NCI-H446 treated with DMSO at 0.1 percent for 48 hours (cell line): ENCODE measurements at places on chromosomes 5 and 9.

- no peak for DNase-seq
These were observed 933 bp upstream of the TGFBR1 start for GRCh38 chr9:99103901-99104458.

GRCh38 chr5:73143716-73144115 lies 23.3 kb downstream of the TMEM171 start:
- DNase-seq = no peak

- DNase-seq = no peak
These were observed 6.8 kb upstream of the FCHSD1 start for GRCh38 chr5:141657937-141658545.

DNA sequence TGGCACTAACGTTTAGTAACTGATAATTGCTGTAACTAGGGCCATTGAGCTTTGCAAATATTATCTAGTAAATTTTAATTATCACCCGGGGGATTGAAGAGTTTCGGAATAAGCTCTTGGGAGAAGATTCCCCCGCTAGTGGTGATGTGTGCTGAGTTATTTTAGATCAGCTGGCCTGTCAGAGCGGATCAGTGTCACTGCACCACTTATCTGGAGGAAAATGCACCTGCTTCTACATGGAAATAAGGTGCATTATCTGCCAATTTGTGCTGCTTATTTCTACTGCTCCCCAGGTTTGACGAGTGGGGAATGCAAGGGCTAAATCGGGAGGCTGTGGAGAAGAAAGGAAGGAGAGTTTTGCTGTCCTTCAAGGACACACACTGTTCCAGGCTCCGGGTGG lies 518.6 kb downstream of the TLE4 start:
- no peak for DNase-seq

- DNase-seq = no peak
These were observed 19.7 kb downstream of the ANXA2R start for GRCh38 chr5:43020399-43020746.

DNA sequence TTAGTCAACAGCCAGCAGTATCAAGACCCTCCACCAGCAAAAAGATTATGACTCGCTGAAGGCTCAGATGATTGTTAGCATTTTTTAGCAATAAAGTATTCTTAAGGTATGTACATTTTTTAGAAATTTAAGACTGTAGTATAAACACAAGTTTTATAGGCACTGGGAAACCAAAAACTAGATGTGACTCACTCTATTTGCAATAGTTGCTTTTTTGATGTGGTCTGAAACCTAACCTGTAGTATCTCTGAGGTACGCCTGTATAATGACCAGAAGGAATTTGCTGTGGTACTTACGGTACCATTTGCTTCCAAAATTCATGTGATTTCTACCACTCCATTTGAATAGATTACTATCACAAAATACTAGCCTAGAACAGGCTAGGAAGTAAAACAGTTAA lies 60.8 kb downstream of the WDR41 start:
- DNase-seq = no peak

GRCh38 chr9:108855529-108855886 lies 278 bp downstream of the ACTL7B start:
- no peak for DNase-seq
